ENCODE measurements at places on chromosomes 1 and 21.

- no peak for DNase-seq
Observed at GRCh38 chr1:19401535-19401889, 83.8 kb downstream of the CAPZB start.

GRCh38 chr1:174074757-174075156, 52.6 kb upstream of the RC3H1 start:
- DNase-seq: no peak

GRCh38 chr1:222385955-222386354, 161.9 kb downstream of the HHIPL2 start:
- no peak for DNase-seq

GRCh38 chr1:39657923-39658485, 13.9 kb downstream of the NT5C1A start:
- no peak for DNase-seq

GRCh38 chr21:26832546-26832945, 12.7 kb downstream of the ADAMTS1 start:
- DNase-seq: no peak

DNA sequence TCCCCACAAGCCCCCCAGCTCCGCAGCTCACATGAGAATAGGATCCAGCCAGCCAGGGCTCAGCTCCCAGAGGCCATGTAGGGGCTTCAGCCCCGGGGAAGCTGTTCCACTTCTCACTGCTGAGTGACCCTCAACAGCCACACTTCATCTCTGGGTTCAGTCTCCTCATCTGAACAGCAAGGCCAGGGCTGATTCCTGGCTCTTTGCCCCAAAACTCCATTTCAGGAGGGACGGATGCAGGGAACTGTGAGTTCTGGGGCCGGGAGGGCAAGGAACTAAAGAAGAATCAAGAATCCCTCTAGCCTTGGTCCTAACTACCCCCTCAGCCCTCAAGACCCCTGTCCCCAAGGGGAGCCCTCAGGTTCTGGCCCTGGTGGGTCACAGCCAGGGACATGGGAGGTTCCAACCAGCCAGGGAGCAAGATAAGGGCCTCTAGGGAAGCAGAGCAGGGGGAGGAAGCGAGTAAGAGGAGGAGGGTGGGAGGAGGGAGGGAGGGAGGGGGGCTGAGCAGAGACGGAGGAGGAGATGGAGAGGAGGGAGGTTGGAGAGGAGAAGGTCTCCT, 13.1 kb downstream of the SDC3 start:
- DNase-seq: no peak

GRCh38 chr1:6811583-6811982, 26.3 kb downstream of the CAMTA1 start:
- DNase-seq: no peak

GRCh38 chr1:5597991-5598823, 394.0 kb downstream of the NPHP4 start:
- DNase-seq: no peak

DNA sequence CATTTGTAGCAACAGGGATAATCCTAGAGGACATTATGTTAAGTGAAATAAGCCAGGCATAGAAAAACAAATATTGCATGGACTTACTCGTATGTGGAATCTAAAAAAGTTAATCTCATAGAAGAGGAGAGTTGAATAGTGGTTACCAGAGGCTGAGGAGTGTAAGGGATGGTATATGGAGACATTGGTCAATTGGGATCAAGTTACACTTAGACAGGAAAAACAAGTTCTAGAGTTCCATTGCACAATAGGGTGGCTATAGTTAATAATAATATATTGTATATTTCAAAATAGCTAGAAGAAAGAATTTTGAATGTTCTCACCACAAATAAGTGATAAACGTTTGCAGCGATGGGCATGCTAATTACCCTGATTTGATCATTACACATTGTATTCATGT, 354.6 kb downstream of the SEC16B start:
- DNase-seq: no peak

GRCh38 chr1:185014941-185015340, 30.4 kb upstream of the RNF2 start:
- DNase-seq: no peak

DNA sequence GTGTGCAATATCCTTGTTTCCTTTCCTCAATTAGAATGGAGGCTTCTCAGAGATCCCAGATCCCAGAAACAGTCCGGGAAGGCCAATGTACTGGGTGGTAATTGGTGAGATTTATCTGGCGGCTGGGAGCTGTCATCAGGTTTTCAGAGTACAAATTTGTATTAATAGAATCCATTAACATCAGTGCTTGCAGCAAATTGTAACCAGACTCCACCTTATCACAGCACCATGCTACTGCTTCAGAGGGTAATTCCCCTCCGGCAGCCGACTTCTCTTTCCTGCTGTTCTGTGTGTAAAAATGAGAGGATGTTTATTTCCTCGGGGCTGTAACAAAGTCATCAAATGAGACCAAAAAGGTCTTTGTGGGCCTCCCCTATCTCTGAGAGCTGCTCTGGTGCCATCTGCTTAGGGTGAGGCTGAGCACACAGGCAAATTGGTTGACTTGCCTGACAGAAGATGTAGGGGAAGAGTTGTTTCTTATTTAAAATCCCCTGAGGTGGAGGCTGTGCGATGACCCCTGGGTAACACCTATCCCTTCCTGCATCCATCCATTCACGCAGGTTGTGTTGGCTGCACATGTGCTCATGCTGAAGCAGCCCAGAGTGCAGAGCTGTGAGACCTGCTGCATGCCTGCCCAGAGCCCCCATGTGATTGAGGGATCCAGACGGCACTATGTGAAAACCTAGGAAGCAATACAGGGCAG, 19.2 kb downstream of the NFASC start:
- no peak for DNase-seq

- no peak for DNase-seq
Observed at GRCh38 chr1:67573311-67573872, 111.6 kb upstream of the GADD45A start.

GRCh38 chr1:3984586-3984985, 84.5 kb upstream of the C1orf174 start:
- DNase-seq: no peak

DNA sequence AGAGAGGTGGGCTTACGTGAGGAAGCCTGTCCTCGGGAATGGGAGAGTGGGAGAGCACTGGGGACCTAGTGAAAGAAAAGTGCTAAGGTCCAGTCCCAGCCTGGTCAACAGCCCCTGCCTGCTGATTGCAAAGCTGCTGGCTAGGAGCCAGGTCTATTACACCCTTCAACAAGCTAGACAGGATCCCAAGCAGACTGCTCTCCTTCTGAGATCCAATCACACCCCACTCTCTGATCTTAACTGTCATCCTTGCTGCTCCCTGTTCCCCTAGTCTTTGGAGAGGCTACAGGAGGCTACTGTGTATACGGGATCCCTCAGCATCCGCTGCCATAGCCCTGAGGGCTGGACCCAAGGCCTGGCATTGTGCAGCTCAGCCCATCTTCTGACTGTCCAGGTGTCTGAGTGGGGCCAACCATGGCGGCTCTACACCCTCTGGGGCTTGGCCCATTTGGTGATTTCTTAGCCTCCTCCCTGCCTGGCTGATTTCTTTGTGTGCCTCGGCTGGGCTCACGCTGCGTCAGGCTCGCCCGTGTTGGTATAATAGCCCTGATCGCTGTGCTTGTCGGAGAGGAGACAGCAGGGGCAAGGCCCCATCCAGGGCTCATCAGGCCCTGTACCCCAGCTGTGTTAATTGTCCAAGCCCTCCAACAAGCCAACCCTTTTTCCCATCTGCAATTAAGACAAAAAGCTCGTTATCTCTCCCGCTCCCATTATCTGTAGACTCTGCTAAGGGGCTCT, 43.9 kb downstream of the NAV1 start:
- no peak for DNase-seq

DNA sequence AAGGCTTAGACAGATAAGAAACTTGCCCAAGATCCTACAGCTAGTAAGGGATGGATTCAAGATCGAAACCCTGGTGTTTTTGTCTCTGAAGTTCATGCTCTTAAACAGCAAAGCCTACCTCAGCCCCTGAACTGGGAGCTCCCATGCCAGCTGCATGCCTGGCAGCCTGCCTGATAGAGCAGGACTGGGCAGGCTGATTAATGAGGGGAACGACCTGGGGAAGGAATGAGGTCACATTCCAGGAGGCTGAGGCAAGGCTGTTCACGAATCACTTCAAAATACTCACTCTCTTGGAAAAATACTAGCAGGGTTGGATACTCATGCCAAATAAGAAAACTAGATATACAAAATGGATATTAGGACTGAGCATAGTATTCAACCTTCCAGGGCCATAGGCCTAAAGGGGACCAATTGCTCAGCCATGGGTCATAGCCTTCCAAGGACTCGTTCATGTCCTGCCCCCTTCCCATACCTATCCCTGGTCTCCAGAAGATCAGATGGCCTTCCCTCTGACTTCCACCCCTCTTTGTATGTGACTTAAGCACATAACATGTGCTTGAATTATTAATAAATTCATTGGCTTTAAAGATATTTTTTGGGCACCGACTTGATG, 15.6 kb upstream of the TACSTD2 start:
- no peak for DNase-seq

DNA sequence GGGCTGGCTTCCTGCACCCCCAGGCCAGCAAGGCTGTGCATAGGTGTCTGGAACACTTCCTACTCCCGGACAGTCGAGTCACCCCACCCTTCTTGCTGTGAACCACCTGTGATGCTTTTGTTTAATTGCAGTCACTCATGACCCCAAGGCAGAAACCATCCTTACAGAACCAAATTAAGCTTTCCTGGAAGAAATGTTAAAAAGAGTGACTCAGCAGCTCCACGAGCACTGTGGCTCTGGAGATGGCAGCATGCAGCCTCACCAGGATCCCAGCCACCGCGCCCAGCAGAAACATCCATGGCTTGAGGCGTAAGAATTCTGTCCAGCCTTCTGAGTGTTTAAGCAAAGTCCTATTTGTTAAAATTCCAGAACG, 28.8 kb downstream of the SNAP47 start:
- DNase-seq: no peak

- no peak for DNase-seq
Observed at GRCh38 chr1:114189398-114189797, 35.7 kb upstream of the SYT6 start.

DNA sequence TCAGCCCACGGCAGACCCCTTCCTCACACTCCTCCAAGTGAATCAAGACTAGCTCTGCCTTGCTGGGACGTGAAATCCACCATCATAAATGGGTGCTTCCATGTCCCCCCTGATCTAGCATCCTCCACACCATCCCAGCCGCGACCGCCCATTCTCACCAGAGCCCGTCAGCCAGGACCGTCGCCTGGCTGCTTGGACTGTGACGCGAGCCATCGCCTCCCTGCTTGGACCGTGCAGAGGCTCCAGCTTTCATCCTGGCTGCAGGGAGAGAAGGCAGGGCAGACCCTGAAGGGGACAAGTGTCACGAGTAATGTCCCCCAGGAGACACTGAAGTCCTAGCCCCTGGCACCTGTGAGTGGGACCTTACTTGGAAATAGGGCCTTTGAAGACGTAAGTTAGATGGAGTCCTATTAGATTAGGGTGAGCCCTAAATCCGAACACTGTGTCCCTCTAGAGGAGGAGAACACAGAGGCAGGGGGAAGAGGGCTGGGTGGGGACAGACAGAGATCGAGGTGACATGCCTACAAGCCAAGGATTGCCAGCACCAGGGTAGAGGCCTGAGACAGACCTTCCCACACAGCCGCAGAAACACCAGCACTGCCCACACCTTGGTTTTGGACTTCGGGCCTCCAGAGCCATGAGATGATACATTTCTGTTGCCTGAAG, 12.8 kb upstream of the PRKCZ start:
- DNase-seq: no peak

- DNase-seq: no peak
Observed at GRCh38 chr1:72060466-72061245, 221.7 kb downstream of the NEGR1 start.

DNA sequence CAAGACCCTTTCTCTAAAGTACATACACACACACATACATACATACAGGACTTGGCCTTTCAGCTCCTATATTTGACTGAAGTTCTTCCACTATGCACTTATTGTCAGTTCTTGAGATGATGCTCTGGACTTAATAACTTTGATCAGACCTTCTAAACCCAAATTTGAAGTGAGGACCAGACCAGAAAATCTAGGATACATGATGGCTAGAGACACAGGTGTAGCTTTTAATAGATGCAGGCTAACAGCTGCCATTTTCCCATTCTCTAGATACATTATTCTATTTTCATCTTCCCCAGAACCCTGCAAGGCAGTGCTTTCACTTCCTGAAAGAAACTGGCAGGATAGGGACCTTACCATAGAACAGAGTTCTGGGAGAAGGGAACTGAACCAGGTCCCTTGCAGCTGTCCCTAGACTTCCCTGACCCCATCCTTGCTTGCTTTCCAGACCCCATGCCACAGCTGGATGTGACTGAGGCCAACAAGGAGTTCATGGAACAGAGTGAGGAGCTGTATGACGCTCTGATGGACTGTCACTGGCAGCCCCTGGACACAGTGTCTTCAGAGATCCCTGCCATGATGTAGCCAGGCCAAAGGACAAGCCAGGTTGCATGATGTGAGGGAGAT, 14.9 kb upstream of the RAB42 start:
- no peak for DNase-seq

DNA sequence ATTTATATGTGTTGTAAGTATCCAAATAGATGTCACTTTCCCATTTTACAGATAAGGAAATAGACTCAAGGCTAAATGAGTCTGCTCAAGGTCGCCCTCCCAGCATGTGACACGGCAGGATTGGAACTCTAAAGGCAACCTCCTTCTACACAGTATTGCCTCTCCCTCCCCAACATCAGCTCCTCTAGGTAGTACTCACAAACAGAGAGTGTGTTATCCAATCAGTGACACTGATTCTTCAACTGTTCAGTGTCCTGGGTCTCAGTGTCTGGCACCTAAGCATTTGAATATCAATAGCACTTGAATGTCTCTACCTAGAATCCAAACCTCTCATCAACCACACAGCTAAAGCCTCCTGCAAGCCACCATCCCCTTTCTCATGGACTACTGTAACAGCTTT, 87.1 kb downstream of the DAB1 start:
- no peak for DNase-seq

DNA sequence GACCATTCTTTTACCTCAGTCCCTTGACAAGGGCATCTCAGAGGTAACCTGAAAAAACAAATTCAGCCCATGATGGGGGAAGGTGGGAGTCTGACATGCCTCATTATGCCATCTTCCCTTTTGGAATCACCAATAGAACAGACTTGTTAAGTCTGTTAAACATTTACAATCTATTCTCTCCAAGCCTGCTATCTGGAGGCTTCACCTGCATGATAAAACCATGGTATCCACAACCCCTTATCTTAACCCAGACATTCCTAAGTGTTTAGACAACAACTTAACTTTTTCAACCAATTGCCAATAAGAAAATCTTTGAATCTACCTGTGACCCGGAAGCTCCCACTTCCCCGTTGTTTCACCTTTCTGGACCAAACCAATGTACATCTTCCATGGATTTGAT, 233.0 kb upstream of the CACYBP start:
- no peak for DNase-seq

GRCh38 chr1:113515498-113515897, 125.2 kb downstream of the MAGI3 start:
- DNase-seq: no peak

DNA sequence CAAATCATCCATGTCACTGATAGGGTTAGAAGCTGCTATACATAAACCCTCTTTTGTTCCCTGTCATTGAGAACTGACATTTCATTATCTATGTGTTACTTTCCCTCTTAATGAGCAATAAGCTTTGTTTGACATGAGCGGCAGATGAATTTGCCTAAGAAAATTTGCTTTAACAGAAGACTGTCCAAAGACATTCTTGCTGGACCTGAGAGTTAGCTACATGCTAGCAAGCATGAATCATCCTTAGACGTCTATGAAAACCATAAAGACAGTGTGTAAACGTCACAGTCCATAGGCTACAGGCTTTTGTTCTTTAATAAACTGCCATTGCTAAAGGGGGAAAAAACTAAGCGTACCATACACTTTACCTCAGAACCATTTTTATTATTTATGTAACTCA, 73.1 kb downstream of the TNFSF4 start:
- no peak for DNase-seq

GRCh38 chr1:166432655-166433054, 265.9 kb upstream of the FAM78B start:
- no peak for DNase-seq
